Activated CD4-positive, alpha-beta T cell treated with anti-CD3 and anti-CD28 coated beads, Interleukin-2, amount 50 U/mL, for 24 hours (primary cell): ENCODE measurements at places on chromosomes 2 and 18.

GRCh38 chr2:215465256-215465655 is 29.4 kb upstream of the FN1 start:
- DNase-seq: no peak

- DNase-seq: no peak
These were observed 795.2 kb downstream of the SLC4A3 start for GRCh38 chr2:220422676-220423075.

DNA sequence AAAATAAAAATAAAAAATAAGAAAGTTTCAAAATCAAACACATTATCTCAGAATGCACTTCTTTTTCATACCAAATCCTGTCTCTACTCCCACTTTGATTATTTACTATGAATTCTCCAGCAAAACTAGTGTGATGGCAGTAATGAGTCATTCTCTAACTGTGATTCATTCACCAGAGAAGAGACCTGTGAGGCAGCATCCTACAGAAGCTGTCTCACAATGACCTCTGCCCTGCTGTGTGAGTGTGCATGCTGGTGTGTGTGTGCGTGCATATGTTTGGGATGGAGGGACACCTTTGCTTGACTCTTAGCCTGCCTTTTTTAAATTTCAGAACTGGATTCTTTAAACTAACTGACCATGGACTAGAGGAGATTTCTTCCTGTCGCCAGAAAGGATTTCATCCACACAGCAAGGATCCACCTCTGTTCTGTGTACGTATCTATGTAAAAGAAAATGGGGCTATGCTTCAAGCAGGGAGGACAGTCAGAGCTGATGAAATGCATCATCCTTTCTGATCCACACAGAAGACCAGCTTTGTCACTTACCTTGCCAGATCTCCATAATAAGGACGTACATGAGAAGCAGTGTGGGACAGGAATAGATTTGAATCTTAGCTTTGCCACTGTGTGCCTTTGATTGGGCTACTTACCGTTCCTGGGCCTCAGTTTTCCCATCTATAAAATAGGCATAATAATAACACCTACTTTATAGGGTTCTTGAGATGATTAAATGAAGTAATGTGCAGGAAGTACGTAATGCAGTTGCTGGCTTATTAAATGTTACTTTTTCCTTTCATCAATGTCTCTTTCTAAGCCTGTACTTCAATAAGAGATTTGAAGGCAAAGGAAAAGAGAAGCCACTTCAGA is 31.2 kb downstream of the STAMBP start:
- DNase-seq: peak; percentile 30

- no peak for DNase-seq
These were observed 30.0 kb upstream of the BMP10 start for GRCh38 chr2:68901199-68901514.

- no peak for DNase-seq
These were observed 76.3 kb upstream of the ID2 start for GRCh38 chr2:8605351-8606065.

- DNase-seq: no peak
These were observed 83.3 kb downstream of the RND3 start for GRCh38 chr2:150404147-150404546.

DNA sequence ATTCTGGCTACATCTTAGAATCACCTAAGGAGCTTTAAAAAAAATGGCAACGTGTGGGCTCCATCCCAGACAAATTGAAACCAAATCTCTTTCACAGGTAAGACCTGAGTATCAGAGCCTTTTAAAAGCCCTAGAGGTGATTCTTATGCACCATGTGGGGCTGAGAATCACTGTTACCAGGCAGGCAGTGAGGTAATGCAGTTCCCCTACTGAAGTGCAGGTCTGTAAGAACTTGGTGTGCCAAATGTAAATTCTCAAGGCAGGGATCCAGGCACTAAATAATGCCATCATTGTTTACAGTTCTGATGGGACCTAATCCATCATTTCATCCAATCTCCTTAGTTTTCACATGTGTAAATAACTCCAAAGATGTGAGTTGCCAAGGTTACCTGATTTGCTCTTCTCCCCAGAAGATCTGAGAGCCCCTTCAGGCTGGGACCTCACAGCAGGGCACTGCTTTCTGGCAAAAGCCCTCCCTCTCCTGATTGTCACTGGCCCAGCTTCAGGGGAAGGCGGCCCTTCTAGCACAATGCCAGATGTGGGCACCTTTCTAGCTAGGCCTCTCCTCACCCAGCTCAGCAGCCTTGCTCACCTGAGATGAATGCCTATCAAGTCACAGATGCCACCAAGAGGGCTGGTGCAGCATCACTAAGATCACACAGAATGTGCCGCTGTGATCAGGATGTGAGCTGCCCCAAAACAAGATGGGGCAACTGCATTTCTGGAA is 73.6 kb upstream of the RGPD5 start:
- no peak for DNase-seq

- DNase-seq: no peak
These were observed 3.3 kb upstream of the CETN1 start for GRCh38 chr18:576924-577323.

DNA sequence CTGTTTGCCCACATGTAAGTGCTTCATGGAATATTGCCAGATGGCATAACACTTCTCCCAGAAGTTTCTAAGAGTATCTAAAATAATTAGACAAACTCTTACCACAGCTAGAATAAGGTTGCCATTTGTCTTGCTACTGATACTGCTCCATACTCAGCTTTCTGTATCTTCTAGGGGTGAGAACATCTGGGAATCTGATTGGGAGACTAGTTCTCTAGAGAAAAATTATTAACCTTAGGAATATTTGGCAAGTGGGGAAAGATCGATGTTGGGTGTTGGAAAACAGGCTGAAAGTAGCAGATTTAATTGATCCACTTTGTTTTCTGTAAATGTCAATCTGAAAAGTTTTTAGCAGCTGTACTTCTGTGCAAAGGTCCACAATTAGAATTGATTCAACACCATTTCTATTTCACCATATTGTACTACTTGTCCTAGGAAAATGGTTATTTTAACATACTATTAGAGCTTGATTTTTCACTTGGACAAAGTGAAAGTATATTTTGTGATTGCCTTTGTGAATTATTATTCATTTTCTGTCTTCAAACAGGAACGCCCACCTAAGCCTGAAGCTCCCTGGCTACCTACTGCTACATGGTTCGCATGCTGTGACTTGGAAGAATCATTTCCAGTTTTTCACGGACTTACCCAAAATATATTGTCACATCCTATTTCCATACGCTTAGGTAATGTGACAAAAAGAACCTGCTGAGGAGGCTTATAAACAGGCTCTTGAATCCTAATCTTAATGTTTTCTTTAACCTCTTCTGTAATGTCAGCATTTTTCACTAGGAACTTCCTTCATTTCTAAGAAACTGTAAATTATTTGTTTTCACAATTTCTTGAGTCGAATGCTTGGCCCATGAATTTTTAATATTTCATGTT is 147.7 kb downstream of the TRABD2A start:
- no peak for DNase-seq

DNA sequence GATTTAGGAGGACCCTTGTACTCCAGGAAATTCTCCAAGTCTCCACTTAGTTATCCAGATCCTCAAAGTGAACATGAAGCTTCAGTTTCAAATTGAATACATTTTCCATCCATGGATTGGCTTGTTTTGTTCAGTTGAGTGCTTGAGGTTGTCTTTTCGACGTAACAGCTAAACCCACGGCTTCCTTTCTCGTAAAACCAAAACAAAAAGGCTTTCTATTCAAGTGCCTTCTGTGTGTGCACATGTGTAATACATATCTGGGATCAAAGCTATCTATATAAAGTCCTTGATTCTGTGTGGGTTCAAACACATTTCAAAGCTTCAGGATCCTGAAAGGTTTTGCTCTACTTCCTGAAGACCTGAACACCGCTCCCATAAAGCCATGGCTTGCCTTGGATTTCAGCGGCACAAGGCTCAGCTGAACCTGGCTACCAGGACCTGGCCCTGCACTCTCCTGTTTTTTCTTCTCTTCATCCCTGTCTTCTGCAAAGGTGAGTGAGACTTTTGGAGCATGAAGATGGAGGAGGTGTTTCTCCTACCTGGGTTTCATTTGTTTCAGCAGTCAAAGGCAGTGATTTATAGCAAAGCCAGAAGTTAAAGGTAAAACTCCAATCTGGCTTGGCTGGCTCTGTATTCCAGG is at the start of gene CTLA4:
TSS of gene CTLA4 (plus strand) at position 211 of the 640 bp plus-strand sequence. CDS start at position 383, 172 bp downstream.
- no peak for DNase-seq

DNA sequence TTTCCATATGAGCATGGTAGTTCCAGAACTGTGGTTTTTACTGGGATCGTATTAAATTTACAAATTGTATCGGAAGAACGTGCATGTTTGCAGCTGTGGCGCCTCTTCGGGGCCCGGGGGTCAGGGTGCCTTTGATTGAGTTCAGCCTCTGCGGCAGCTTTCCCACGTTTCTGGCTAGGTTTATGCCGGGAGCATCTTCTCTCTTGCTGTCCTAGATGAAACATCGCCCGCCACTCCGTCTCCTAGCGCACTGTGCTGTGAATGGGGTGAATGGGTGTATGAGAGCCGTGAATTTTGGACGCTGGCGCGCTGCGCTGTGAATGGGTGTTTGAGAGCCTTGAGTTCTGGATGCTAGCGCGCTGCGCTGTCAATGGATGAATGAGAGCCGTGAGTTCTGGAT is 12.3 kb downstream of the PDCD1 start:
- DNase-seq: no peak

- no peak for DNase-seq
These were observed 174.4 kb downstream of the ICOS start for GRCh38 chr2:204110751-204111516.

GRCh38 chr2:193088026-193088425 is 893.3 kb upstream of the TMEFF2 start:
- no peak for DNase-seq

- DNase-seq: no peak
These were observed 59.1 kb downstream of the COL6A3 start for GRCh38 chr2:237354892-237355291.

DNA sequence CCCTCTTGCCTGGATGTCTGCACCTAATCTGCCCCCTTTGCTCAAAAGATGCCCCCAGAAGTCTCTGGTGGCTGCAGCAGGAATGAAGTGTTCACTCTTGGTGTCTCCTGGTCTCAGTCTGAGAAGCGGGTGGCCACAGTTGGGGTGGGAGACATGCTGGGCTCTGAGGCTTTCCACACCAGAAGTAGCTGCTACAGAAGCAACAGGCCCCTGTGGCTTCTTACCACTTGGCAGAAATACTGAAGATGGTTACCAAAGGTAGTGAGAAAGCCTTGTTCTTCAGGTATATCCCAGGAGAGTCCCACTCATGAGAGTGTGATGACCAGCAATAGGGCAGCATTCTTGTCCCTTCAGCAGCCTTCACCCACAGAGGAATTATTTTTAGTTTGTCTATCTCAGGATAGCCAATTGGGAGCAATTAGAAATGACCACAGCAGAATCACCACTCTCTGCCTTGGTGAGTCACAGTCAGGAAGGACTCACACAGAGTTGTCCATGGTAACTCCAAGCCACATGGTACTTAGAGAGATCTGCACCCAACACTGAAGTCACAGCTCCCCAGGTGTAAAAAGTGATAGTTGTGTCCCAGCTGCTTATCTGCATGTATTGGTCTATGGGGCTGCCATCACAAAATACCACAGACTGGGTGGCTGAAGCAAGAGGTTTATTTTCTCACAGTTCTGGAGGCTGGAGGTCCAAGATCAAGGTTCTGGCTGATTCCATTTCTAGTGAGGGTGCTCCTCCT is 169.8 kb upstream of the ID2 start:
- no peak for DNase-seq

DNA sequence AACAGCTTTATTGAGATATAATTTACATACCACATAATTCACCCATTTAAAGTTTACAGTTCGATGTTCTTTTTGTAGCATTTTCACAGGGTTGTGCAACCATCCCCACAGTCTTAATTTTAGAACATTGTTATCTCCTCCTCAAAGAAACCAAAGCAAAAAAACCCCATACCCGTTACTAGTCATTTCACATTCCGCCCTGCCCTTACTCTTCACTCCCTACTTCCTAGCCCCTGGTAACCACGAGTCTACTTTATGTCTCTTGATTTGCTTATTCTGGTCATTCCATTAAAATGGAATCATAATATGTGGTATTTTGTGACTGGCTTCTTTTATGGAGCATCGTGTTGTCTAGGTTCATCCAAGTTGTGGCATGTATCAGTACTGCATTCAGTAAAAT is 137.7 kb downstream of the TANC1 start:
- no peak for DNase-seq

DNA sequence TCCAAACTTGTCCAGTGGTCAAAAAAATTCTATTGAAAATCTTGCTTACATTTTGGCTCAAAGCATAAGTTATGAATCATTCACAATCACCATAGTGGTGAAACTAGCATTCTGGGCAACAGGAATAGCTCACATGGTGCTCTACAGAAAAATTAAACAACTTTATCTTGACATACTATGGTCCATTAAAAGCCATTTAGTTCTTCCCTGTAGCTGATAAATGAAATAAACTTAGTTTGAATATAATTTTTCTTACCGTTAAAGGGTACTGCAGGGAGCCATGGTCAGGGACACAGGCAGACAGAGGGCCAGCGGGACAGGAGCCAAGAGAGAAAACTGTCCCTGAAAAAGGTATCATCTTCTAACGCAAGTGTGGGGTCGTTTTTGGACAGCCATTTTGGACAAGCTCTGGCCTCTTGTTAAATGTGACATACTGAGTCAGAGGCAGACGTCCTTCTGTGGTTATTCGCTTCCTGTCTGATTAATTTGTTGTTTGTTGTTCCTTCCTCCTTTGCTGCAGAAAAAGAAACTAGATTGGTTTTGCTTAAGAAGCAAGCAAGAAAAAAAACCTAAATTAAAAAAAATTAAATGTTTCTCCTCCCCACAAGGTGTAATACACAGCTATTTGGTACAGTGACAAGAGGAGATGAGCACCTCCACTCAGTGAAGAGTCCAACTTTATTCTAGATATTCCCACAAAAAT is at the start of gene WIPF1:
TSS of gene WIPF1 (minus strand) at position 460 of the 703 bp plus-strand sequence. CDS start 12,231 bp downstream, outside the sequence.
- no peak for DNase-seq

- no peak for DNase-seq
These were observed 72.7 kb upstream of the LYPD6B start for GRCh38 chr2:148965623-148966437.

DNA sequence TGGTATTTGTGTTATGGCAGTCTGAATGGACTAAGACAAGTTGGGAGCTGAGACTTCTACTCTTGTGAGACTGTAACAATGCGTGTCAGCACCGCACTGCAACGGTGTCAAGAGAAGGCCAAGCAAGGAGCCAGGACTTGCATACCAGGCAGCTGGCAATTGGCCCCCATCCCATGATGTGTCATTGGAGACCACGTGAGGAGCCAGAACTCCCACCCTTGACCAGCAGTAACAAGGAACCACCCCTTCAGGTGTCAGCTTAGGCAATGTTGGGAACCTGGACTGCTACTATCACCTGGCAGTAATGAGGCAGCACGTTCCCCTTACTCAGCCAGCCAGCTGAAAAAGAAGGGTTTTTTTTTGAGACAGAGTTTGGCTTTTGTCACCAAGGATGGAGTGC is 32.7 kb upstream of the AGFG1 start:
- no peak for DNase-seq

DNA sequence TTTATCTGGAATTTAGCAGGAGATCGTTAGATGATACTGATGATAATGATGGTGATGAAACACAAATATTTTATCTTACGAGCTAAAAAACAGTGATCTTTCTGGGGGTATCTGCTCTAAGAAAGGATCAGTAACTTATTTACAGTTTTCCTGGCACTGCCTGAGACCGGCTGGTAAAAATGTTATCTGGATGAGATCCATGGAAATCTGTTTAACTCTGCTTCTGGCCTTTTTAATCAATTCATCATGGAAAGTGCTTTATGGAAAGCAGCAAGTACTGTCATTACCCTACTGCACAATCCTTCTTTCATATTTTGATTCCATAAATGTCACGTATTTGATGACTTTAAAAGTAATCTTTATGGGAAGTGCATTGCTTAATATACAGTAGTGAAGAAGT is 612.7 kb upstream of the GCFC2 start:
- no peak for DNase-seq
